ENCODE measurements at places on chromosomes 3 and 15.
A peak's percentile ranks its signal among the peaks of the same experiment; 100 is the strongest.

- peak; percentile 32 for DNase-seq
Measured at GRCh38 chr3:125357032-125357658, 18.0 kb downstream of the ZNF148 start.

DNA sequence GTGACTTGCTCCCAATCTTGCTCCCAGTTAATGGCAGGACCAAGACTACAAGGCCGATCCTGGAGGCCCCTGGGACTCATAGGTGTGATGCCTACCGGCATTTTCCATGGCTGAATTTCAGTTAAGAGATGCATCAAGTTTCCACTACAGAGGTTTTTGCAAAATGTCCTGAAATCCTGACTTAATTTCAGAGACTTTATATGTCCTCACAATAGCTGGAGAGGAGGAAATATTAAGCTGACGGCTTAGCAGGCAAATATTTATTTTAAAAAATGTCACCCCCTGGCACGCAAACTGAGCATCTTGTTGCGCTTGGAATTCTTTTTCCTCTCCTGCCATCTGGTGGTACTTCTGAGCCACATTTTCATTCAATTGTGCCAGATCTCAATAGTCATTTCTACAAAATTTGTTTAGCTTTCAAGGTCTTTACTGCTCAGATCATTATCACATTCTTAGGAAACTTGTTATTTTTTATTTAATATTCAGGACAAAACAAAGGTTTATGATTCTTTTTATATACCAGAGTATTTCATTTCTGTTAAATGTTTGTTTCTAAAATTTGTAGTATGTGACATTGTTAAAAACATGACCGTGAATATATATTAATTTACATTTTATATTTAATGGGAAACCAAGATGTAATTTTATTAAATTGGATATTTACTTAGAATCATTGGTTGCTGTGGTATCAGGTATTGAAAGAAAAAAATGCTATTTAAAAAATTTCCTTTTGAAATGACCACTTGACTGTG is 189.2 kb upstream of the THRB start:
- peak; percentile 41 for DNase-seq

- no peak for DNase-seq
Measured at GRCh38 chr15:36218991-36219390, 360.4 kb upstream of the CDIN1 start.

DNA sequence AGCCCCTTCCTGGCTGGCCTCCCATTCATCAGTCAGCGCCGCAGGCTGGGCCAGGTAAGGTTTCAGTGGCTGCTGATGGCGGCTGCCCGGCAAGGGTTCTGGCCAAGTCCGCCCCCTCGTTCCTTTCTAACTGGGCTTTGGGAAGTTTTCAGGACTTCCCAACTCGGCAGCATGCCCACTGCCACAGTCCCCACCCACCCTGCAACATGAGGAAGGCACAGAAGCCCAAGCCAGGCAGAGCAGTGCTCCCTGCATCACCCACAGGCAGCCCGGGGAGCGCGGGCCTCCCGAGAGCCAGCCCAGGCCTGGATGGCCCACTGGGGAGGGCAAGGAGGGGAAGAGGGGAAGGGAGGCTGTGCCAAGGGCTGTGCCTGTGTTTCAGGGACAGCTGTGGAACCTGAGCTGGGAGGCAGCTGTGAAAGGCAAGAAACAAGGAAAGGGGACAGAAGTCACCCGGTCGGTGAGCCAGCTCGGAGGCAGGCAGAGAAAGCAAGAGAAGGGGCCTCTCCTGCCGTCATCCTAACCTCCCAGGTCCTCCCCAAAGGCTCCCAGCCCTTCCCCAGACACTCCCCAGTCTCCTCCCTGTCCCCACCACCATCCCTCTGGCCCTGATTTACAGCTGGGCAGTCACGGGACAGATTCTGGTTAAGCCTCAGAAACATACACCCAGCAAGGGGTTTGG is 73.9 kb downstream of the CPN2 start:
- DNase-seq, result peak; percentile 94

Measured in NCI-H446 (cell line).